Effector memory CD8-positive, alpha-beta T cell (primary cell): ENCODE measurements at places on chromosomes 11 and 22.

- DNase-seq, result no peak
These were observed 198.8 kb downstream of the FAT3 start for GRCh38 chr11:92423115-92424034.

GRCh38 chr11:84747871-84748270, 879.3 kb downstream of the DLG2 start:
- DNase-seq, result no peak

DNA sequence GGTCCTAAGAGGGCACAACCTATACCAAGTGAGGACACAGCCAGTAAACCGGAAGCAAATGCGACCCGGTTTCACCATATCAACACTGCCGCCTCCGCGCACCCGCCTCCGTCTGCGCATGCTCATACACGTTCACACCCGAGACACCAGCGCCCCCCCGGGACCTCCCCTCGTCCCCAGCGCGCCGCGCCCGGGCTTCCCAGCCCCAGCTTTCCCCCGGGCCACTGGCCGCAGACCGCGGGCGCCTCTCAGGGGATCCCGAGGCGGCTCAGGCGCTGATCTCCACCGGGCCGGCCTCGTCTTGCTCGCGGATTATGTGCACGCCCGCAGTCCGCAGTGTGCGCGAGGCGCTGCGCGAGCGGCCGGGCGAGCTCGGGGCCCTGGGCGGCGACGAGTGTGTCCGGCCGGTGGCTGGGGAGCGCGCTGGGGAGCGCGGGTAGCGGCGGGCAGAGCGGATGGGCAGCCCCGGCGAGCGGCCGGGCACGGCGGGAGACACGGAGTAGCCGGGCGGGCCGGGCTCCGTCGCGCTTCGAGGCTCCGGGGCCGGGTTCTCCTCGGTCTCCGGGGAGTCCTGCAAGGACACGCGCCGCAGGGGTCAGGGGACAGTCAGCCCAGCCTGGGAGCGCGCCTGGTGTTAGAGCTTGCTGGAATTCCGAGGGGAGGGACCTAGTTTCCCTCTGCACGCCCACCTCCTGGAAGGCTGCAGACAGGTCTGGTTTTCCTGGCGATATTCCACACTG, 2.0 kb downstream of the HEPN1 start:
- DNase-seq, result peak; percentile 61

DNA sequence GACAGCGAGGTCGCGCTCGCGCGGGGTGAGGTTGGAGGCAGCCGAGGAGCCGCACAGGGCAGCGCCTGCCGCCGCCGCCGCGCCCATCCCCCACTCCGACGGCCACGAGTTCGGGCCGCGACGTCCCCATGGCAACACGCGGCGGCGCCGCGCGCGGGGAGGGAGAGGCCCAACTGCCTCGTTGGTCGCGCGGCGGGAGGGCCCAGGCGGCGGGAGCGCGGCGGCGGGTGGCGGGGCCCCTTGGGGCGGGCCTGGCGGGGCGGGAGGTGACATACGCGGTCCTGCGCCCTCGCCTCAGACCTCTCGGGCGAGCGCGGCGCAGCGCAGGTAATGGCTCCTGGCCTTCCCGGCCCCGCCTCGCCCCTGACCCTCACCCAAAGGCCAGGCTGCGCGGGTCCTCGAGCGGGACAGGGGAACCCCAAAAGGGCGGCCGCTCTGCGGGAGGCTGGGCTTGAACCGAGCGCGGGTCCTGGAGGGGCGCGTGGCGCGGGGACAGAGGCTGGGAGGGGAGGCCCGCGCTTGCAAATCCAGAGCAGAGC, at the start of gene DEUP1:
DEUP1 (plus strand) TSS at position 297 of the 539 bp plus-strand sequence. CDS start 1,518 bp downstream, outside the sequence.
- no peak for DNase-seq

- no peak for DNase-seq
These were observed 330.3 kb upstream of the PITPNB start for GRCh38 chr22:28249402-28249801.

GRCh38 chr22:39205344-39206021, 39.3 kb downstream of the PDGFB start:
- DNase-seq, result peak; percentile 79

DNA sequence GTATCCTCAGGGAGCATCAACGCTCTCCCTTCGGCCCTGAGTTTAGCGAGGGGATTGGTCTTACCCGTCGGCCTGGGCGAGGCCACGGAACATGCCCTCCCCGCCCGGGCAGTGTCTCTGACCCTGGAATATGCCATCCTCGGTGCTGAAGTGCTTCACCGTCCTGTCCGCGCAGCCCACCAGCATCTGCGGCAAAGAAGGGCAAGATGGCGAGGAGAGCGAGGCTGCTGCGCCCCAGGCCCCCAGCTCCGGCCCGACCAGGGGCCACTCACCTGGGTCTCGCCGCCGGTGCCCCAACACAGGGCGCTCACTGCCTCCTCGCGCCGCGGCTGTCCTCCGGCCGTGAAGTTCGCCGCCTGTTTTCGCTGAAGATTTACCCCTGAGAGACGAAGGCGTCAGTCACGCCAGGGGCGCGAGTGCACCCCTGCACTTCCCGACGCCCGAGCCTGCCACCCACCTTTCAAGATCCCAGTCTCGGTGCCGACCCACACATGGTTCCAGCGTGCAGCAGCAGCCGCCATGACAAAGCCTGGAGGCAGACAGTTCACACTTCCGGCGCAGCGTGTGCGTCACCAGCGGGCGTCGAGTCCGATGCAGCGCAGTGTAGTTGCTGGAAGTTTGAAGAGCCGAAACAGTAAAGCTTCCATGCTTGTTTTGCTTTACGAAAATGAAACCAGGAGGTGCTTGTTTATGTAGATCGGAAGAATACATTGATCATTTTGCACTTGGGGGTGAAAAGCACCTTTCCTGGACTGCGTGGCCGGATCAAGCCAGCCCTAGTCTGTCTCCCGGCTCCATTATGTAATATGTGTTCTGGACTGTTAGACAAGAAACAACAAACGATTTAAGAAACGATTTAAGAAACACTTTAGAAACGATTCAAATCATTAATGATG, at the start of gene WDR74:
WDR74 (minus strand) TSS at position 541 of the 896 bp plus-strand sequence; CDS start at position 521, 20 bp downstream.
- DNase-seq, result peak; percentile 90

DNA sequence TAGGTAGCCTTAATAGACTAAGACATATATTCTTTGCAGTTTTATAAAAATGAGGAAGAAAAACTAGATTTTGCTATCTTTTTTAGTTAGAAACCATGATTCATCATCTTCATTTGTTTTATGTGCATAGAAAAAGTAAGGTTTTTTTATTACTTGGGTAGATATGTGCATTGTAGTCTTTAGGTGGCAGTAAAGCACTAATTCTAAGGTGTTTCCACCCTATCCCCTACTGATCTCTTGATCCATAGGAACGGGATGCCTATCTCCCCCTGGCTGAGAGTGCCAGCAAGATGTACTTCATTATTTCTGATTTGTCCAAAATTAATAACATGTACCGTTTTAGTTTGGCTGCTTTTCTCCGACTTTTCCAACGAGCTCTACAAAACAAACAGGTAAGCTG, 148.1 kb downstream of the DYNC2H1 start:
- DNase-seq, result no peak

GRCh38 chr22:45504373-45505341, 2.0 kb downstream of the FBLN1 start:
- no peak for DNase-seq

- no peak for DNase-seq
These were observed 110.2 kb upstream of the SORL1-AS1 start for GRCh38 chr11:121563003-121563402.

GRCh38 chr11:108037636-108038035, 28.9 kb downstream of the CUL5 start:
- DNase-seq, result no peak

DNA sequence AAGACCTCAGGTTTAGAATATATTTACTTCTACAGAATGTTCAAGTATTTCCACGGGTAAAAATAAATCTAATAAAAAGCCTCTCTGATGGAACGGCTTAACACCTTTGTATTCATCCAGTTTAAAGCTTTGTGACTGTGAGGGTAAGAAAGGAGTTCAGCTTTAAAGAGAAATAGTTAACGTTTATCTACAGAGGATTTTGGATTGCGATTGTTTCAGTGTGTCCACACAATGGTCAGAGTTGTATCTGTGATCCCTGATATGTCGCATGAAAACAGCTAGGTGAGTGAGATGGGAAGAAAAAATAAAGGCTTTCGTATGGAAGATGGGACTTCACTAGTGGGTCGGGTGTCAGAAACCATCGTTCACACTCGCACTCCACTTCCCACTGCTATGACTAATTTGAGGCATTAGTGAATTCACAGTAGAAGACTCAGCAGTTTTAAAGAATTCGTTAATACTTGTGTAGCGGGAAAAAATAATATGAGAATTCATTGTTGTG, 1.6 kb downstream of the APLP2 start:
- no peak for DNase-seq

- DNase-seq, result no peak
These were observed 516.9 kb upstream of the LARGE1 start for GRCh38 chr22:34437140-34437539.

- DNase-seq, result no peak
These were observed 56.8 kb downstream of the C22orf31 start for GRCh38 chr22:29004647-29005371.

GRCh38 chr11:60785806-60786361, 751 bp downstream of the MS4A10 start:
- no peak for DNase-seq

GRCh38 chr22:46350646-46351045, 15.1 kb downstream of the TRMU start:
- no peak for DNase-seq

GRCh38 chr22:28052825-28053269, 133.8 kb upstream of the PITPNB start:
- DNase-seq, result no peak

DNA sequence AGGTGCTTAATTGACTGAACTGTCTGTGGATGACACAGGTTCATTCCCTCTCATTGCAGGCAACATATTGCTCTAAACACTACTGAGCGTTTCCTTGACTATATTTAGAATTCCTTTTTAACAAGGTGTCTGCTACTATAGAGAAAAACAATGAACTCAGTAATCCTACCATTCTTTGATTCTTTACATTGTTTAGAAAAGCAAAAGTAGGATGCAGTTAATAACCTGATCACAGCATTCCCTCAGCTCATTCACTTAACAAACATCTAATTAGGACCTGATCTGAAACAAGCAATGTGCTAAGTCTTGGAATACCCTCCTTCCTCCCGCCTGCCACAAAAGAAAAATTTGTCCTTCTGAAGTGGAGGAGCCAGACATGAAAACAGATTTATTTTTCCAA, 313.1 kb downstream of the LRRC4C start:
- DNase-seq, result no peak

- DNase-seq, result no peak
These were observed 3.5 kb upstream of the ELMOD1 start for GRCh38 chr11:107587306-107587979.

DNA sequence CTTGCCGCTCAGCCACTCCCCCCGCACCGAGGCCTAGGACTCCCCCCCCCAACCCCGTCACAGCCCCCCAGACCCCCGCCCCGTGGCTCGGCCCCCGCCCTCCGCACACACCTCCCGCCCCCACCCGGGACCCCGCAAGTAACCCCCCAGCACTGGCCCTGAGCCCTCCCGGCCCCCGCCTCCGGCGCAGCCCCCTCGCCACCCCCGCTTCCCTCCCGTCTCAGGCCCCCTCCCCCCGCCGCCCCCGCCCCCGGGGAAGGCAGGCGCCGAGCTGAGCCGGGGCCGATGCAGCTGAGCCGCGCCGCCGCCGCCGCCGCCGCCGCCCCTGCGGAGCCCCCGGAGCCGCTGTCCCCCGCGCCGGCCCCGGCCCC, 1.5 kb downstream of the SHANK3 start:
- no peak for DNase-seq

DNA sequence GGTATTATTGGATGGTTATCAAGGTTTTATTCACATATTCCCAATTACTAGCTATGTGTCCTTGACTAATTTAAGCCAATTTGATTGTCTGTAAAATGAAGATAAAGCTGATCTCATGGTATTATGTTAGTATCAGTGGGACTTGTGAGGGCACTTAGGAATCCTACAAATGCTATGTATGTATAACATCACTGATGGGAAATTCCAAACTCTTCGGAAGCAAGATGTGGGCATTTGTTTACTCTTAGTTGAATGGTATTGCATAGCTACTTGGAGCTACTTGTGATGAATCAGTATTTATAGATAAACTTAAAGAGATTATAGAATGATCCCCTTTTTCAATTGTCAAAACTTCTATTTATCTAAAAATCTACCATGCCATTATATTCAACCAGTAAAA, 239.9 kb downstream of the CNTN5 start:
- DNase-seq, result no peak

DNA sequence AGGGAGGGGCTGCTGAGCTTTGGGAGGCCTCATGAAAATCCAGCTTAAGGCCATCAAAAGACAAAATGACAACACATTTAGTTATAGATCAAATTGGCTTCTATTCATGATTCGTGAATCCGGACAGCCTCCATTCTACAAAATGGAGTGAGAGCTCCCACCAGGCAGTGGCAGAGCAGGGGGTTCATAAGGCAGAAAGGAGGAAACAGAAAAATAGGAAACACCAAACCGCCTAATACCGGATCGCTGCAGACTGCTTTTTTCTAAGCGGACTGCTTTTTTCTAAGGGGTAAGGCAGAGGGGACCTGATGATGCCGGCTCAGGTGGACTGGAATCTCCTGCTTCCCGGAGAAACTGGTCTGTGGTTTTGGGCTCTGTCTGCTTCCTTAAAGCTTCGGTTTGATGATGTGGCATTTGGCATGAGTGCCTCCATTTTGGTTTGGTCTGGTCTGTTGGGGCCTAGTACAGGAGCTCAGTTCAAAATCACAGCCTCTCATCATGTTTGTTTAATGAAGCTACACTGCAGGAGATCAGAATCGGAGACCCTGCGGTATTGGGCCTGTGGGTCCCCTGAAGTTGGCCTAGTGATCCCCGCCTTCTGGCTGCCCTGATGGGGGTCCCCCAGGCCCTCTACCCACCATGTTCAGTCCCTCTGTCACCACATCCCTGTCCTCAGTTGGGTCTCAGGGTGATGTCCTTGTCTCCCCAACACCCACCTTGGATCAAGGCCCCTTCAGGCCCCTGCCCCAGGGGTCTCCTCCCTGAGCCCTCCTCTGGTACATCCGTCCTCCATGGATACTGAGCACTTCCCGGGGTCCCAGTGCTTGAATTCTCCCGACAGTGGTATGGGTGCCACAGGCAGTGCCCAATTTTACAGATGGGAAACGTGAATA, 1.2 kb downstream of the ALDH3B1 start:
- no peak for DNase-seq

- DNase-seq, result no peak
These were observed 9.1 kb downstream of the DCHS1 start for GRCh38 chr11:6646576-6646917.

DNA sequence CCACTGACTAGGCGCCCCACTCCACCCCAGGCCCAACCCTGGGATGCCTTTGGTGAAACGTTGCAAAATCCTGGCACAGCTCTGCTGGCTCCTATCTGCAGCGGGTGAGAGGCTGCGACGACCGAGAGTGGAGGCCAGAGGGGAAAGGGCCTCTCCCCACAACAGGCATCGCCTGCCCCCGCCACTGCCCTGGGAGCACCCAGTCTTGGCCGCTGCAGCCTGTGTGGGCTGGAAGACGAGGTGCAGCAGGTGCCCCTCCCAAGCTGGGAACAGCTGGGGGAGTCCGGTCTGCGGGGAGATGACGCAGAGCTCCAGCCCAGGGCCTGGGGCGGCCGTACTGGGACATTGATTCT, 4.2 kb upstream of the PIM3 start:
- DNase-seq, result no peak

DNA sequence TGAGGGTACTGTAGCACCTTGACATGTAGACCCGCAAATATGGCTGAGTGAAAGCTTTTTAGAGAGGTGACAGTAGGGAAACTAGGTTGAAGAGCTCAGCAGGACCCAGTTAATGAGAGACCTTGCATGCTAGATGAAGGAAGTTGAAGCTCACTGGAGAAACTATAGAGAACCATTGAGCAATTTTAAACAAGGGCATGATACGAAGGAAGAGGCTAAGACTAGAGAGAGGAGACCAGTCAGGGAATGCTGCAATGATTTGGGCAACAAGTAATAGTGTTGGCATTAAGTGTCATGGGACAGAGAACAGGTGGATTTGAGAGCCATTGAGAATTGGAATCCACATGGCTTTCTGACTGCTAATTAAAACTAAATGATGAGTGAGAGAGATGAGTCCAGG, 4.1 kb downstream of the OLFML1 start:
- no peak for DNase-seq
